ENCODE measurements at places on chromosomes 3 and 15.

GRCh38 chr3:128936341-128936740, 56.9 kb downstream of the ACAD9 start:
- no peak for DNase-seq

- no peak for DNase-seq
These were observed 796.8 kb downstream of the AGBL1 start for GRCh38 chr15:86876387-86876944.

- DNase-seq: no peak
These were observed 40.2 kb upstream of the ZBTB20 start for GRCh38 chr3:115187149-115187757.

DNA sequence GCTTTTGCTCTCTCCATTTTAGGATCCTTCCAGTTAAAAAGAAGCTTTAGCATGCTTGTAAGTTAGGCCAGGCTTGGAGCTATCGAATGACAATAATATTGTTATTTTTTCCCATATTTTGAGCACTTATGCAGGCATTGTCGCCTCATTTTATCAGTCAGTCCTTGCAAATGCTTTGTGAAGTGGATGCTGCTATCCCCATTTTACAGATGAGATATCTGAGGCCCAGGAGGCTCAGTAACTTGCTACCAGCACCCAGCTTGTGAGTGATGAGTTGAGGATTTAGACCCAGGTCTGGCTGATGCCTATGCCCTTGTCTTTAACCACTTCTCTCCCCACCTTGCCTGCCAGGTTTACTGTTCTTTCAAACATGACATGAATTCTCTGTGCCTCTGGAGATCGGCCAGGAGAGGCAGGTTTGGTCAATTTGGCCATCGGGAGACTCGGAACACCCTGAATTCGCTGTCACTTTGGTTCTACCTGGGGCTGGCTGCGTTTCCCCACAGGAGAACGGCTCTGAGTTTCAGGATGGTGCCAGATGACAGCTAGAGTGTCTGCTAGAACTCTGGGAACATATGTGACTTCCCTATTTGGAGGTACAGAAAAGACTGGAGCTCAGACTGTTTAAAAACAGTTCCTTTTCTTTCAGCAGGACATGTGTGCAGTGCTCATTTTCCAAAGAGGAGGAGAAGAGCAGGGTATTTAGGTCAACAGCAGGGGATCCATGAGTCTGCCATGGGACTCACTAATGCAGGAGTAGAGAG, 25.5 kb upstream of the ZNF710 start:
- no peak for DNase-seq

DNA sequence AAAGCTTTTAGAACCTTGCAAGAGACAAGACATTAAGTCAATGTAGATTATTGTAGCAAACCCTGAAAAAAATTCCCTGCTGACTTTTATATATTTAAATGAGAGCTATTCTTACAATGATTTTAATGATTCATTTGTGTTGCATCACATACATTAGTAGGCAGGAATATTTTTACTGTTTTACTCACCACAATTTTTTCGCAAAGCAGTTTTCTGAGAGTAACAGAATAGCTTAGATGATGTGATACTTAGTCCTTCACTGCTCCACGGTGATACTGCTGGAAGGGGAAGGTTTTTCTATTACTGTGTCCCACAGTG, 43.9 kb upstream of the CLRN1 start:
- DNase-seq: no peak

GRCh38 chr3:185381320-185382058, 18.6 kb downstream of the MAP3K13 start:
- no peak for DNase-seq

DNA sequence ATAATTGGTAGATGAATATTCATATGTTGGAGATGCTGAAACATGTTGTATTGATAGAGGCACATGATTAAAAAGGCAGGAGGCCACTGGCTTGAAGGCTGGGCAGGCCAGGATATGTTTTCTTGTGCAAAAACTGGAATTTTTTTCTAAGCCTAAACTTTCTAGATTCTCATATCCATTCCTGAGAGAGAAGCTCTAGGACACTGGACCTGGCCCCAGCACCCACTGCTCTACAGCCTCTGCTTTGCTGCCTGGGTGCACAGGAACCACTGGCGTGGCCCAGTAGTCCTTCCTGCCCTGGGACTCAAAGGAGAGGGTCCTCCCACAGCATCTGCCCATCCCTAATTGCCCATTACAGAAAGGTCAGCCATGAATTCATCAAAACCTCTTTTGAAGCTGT, 58.1 kb upstream of the APEH start:
- no peak for DNase-seq

DNA sequence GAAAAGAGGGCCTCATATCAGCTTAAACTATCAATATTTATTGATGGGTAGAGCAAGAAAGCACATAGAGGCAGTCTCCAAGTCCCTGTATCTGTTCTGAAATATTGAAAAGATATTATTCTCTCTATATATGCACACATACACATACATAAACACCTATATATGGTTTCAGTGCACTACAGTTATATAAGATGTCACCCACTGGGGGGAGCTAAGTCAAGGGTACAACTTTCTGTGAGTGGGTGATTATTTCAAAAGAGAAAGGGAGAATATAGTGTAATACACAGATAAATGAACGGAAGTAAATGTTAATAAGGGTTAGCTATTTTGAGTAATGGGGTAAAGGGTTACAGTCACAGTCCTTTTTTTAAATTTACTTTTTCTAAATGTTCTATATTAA, 8.8 kb downstream of the SNTN start:
- DNase-seq: no peak

DNA sequence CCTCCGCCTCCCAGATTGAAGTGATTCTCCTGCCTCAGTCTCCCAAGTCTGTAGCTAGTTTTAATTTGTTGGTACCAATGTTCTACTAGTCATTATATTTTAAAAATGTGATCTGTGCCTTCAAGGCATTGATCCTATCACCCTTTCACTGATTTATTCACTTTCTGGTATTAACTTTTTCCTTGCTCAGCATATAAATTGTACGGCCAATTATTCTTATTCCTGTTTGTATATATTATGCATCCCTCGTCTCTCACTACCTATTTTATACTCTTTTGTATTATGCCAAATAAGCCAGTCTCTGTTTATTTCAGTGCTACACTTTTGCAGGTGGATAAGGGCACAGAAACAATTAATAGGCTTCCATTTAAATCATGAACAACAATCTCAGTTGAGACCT, 620.2 kb upstream of the BCHE start:
- DNase-seq: no peak

DNA sequence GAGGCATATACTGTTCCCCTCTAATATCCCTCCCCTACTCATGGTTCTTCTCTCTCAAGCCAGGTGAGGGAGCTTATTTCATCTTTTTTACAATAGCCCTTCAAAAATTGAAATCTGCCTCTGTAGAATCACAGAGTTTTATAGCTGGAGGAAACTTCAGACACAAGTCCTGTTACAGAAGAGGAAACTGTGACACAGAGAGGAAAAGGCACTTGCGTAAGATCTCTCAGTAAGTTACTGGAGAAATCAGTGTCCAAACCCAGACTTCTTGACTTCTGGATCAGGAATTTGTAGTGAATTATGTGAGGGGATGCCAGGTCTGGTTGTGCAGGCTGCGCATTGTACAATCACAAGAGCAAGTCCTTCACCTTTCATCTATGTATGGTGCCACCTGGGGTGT, 4.6 kb downstream of the FGD5 start:
- no peak for DNase-seq

- no peak for DNase-seq
These were observed 566.4 kb upstream of the SGO1 start for GRCh38 chr3:20752416-20752815.

DNA sequence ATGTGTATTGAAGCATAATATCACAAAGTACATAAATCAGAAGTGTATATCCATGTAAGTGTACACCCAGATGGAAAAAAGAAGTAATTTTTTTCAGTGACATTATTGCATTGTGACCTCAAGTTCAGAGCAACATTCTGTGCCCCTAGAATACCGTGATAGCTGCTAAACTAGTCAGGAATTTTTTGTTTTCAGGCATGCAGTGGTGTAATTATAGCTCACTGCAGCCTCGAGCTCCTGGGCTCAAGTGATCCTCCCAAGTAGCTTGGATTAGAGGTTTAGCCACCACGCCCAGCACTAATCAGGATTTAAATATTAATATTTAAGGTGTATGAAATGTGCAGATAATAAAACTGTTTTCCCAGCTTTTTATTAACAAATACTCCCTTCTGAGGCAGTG, 25.5 kb downstream of the SEC62 start:
- DNase-seq: no peak

GRCh38 chr3:107657971-107658370, 135.2 kb downstream of the BBX start:
- DNase-seq: no peak

DNA sequence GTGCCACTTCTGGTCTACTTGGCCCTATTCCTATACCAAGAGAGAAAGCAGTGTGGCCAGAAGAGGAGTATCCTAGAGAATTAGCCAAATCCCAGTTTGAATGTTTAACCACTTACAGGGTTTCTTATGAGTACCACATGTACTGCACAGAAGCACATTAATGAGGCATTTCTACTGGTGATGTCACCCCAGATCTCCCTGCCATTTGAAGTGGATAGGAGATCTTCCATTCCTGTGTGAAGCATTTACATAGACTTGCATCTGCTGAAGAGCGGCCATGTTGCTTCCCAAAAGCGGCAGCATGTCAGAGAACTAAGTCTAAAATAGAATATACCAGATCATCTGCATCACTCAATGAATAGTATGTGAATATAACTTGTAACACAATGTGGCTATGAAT, 108.4 kb upstream of the TUSC7 start:
- no peak for DNase-seq

GRCh38 chr3:160005004-160005403, 16.4 kb downstream of the IL12A start:
- DNase-seq: no peak

- DNase-seq: no peak
These were observed 25.3 kb downstream of the PRR20G start for GRCh38 chr3:127262533-127262932.

- no peak for DNase-seq
These were observed 181.0 kb downstream of the ATG7 start for GRCh38 chr3:11452885-11453847.

DNA sequence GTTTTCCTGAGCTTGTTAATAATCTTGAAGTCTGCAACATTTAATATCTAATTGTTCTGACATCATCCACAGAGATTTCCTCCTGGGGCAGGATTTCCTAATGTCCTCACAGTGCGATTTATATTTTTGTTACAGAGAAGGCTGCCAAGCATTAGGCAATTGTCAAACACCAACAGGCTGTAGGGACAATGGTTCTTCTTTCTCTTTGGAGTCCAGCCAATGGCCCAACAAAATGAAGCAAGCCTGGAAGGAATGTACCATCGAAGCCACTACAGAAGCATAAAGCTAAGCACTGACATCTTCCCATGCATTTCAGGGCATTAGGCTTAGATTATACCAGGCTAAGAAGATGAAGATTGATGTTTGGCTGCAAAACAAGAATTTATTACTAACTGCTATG, 173.0 kb upstream of the FRMD4B start:
- DNase-seq: no peak

DNA sequence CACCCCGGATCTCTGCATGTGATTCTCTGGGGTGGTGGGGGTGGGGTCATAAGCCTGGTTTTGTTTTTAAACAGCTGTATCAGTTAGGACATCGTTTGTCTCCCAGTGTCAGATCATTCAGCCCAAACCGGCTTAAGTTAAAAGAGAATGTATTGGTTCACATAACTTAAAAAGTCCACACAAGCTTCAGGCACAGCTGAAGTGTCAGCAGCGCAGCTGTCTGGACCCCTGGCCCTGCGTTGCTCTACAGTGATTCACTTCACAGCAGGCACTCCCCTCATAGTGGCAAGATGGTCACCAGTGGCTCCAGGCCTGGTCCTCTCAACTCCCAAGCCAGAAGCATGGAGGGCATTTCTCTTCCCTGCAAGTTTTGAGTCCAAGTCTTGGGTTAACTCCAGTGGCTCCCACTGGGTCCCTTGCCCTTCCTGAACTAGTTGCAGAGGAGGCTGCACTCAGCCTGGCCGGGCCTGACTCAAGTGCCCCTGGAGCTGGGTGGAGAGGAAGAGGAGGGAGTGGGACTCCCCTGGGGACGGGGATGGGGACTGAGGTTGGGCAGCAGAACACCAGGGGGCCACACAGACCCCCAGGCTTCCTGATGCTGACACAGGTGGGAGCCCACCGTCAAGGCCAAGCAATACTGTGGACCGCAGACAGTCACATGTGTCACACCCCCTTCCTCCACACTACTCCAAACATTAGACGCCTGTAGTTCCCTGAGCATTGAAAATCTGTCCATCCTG, 28.9 kb upstream of the GP9 start:
- no peak for DNase-seq

- DNase-seq: no peak
These were observed 25.1 kb downstream of the OXSR1 start for GRCh38 chr3:38190481-38190881.

- DNase-seq: no peak
These were observed 24.8 kb downstream of the UQCC5 start for GRCh38 chr3:52561028-52561747.

GRCh38 chr15:79617071-79617470, 184.9 kb downstream of the MINAR1 start:
- no peak for DNase-seq

DNA sequence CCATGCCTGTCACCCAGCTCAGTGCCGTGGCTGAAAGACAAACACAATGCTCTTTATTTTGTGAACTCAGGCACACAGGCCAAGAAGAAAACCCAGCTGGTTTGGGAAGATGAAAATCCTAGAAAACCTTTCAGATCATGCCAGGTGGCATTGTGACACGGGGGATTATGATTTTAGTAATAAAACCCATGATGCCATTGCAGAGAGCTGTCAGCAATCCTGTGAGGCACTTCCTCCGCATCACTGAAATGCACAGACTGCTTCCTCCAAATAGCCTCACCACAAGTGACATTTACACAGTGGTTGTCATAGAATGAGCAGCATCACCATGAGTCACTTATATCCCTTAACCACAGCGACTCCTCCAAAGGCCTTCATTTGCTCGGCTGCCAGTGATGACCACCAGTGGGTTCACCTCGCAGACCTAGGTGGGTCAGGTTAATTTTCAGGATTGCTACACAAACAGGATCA, 22.7 kb downstream of the ABHD6 start:
- DNase-seq: no peak

- no peak for DNase-seq
These were observed 8.9 kb upstream of the PAK6 start for GRCh38 chr15:40229956-40230355.

DNA sequence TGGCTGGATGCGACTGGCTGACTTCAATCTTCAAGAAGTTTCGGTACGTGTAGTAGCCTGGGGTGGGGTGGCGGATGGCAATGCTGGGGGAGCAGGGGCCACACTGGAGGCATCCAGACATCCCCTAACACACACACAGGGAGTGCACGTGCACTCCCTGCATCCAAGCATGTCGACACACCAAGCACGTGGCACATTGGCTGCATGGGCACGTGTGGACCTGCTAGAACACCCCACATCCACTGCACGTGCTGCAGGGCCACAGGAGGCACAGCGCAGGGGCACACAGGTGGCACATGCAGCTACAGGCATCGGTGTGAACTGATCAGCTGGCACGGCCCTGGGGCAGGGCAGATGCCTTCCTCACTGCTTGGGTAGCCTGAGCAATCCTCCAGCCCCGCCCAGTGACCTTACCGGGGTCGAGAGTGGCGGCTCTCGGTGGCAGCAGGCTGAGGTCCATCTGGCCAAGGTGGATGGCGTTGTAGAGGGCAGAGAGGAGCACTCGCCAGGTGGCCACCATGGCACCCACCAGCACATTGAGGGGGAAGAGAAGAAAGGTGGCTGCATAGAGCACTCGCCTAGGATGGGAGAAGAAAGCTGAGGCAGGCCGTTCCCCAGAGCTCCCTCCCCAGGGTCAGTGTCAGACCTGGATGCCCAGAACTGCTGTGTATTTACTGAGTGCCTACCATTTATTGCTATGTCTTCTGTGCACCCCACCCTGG, 7.5 kb downstream of the ISLR start:
- no peak for DNase-seq

- DNase-seq: no peak
These were observed 101.0 kb downstream of the ATG7 start for GRCh38 chr3:11373235-11373634.

Measured in stimulated activated CD8-positive, alpha-beta memory T cell treated with anti-CD3 and anti-CD28 coated beads, Interleukin-15, amount 100 ng/mL, for 1 hour (primary cell).